ENCODE measurements at places on chromosomes 1 and 21. TPM values are rescaled to one million over a fixed set of nuclear protein-coding genes. Genes with fewer than 3 reads are reported as not detected.
A peak's percentile ranks its signal among the peaks of the same experiment; 100 is the strongest.

DNA sequence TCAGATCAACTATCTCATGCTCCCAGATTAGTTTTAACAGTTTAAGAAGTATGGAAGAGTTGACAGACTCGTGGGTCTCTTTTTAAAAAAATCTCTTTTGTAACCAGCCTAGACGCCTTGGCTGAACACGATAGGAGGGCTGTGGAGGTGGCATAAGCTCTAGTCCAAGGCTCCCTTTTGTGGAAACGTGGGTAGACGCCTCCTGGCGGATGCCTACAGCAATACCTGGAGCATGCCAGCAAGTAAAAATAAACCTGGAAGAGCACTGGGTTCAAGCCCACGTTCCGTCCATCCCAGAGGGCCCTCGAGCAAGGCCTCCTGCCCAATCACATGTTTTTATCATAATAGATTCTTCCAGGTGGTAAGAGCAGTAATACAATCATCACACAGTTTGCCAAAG is 87.9 kb downstream of the RGS7 start:
- DNase-seq, result no peak

DNA sequence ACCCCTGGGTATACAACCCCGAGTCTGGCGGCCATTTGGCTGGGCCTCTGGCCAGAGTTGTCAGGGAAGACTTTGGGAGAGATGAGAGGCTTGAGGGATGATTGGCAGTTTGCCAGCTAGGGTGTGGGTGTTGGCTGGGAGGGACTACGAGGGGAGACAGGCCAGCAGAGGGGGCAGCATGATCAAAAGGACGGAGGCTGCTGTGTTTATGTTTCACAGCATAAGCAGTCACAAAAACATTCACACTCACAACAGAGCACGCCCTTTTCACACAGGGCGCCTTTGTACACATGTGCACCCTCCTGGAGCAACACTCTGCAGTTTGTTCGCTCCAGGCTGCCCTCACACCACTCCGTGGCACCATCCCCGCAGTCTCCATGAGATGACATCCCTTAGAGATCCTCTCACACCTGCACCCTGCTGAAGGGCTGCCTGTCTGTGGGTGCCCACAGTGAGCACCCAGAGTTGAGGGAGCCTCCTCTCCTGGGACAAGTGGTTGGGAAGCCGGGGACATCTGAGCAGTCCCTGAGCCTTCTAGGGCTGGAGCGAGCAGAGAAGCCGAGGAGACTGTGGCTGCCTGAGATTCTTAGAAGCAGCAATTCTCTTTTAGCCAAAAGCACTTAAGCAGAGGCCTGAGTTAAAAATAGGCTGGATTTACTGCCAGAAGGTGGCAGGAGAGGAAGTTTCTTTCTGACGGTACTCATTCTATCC is 15.4 kb downstream of the EFNA3 start:
- DNase-seq, result peak; percentile 66

The NUAK2 gene
- 0.84 TPM for polyA plus RNA-seq

- no peak for DNase-seq
Observed at GRCh38 chr1:57270927-57271698, 152.7 kb downstream of the DAB1 start.

The DCDC2B gene
- polyA plus RNA-seq, result 0.77 TPM

The EFNA4 gene
- polyA plus RNA-seq, result 6.5 TPM

The TNFRSF14 gene
- 10.9 TPM for polyA plus RNA-seq

GRCh38 chr1:69777971-69778370 is 210.2 kb downstream of the LRRC7 start:
- no peak for DNase-seq

DNA sequence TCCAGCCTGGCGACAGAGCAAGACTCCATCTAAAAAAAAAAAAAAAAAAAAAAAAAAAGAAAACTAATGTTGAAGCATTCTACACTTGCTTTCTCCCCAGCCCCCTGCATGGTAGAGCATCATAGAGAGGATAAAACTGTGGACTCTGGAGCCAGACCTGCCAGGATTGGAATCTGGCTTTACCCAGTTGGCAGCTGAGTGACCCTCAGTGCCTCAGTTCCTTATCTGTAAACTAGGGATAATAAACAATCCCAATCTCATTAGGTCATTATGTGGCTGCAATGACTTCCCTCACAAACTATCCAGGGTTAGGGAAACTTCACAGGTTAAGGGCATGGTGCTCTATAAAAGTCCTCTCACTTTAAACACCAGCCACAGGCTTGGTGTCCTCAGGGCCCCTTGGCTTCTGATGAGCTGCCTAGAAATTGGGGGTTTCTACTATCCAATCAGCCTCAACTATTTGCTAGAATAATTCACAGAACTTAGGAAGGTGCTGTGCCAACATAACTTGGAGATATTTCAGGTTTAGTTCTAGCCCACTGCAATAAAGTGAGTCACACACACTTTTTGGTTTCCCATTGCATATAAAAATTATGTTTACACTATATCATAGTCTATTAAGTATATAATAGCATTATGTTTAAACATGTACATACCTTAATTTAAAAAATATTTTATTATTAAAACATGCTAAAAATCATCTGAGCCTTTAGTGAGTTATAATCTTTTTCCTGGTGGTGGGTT is 180.5 kb upstream of the B3GALT2 start:
- DNase-seq, result no peak

The PCP4L1 gene
- 0.65 TPM for polyA plus RNA-seq

DNA sequence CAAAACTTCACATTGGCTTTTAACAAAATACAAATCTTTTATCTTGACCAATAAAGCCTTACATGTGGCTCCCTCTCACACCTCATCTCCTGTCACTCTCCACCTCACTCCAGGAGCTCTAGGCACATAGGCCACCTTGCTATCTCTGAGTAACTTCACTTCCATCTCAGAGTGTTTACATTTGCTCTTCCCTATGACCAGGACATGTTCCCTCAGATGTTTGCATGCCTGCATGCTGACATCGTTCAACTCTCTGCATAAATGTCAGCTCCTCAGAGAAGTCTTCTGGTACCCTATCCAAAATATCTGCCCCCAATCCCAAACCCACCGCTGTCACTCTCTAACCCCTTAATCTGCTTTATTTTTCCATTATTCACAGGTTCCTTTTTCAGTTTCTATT is 110.9 kb downstream of the TOMM20 start:
- DNase-seq, result no peak

GRCh38 chr1:50183378-50184133 is 74.8 kb downstream of the ELAVL4 start:
- DNase-seq, result no peak

The KISS1 gene
- polyA plus RNA-seq, result 0.57 TPM

- DNase-seq, result no peak
Observed at GRCh38 chr1:17531682-17532487, 7.6 kb upstream of the ARHGEF10L start.

GRCh38 chr21:42135386-42136052 is 64.4 kb downstream of the UMODL1 start:
- no peak for DNase-seq

GRCh38 chr1:245888809-245889208 is 618.3 kb downstream of the SMYD3 start:
- no peak for DNase-seq

DNA sequence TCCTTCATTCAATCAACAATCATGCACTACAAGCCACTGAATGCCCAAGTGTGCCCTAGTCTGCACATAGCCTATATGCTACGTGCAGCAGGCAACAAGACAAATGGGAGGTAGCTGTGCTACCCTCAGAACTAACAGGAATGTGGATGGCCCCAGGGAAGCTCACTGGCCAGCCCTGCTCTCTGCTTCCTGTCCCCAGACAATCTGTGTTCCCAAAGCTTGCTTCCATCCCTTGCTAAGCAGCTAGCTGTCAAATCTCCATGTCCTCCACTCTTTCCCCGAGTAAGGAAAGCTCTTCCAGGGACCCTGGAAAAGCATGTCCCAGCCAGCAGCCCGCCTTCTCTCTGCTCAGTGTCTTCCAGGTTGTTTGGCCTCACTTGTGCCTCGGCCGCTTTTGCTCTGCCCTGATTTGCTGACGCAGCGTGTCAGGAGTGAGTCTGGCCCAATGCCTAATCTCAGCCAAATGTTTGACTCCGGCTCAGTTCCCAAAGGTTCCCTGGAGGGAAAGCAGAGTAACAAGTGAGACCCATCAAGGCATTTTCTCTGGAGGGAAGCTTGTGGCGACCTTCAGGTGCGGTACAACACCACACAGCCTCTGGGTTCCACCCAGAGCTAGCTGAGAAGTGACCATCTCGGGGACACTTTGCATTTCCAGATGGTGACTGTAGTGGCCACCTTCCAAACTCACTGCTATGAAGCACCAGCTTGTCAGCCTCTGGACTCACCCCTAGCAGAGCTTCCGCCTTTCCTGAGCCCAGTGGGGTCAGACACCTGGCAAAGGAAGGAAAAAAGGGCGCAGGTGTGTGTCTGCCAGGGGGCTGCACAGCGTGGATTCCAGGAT is 243.4 kb downstream of the RHOU start:
- DNase-seq, result peak; percentile 66

The NTRK1 gene
- 0.41 TPM for polyA plus RNA-seq

- peak; percentile 73 for DNase-seq
Observed at GRCh38 chr1:16960560-16961296, 19.7 kb downstream of the MFAP2 start.

The SMCP gene
- not detected for polyA plus RNA-seq

The CD5L gene
- not detected for polyA plus RNA-seq

DNA sequence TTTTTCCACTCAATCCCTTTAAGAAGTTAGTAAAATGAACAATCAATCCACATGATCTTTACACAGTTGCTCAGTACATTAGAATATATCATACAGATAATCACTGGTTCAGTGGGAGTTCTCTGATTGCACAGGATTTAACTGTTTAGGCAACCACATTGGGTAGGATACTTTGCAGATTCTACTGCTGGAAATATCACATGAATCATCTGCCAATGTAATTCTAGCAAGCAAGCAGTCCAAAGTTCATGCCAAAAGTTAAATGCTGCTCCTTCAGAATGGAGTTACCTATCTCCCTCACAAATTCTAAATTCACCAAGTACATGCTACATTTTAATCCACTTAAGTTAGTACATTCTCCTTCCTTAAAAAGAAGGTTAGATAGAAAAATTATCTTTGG is 52.4 kb downstream of the NEGR1 start:
- DNase-seq, result no peak

The CD1E gene
- not detected for polyA plus RNA-seq

GRCh38 chr1:51629918-51630317 is 13.0 kb downstream of the OSBPL9 start:
- no peak for DNase-seq

GRCh38 chr1:109011335-109011734 is 30.6 kb downstream of the WDR47 start:
- no peak for DNase-seq

The TAF13 gene
- polyA plus RNA-seq, result 40.9 TPM

DNA sequence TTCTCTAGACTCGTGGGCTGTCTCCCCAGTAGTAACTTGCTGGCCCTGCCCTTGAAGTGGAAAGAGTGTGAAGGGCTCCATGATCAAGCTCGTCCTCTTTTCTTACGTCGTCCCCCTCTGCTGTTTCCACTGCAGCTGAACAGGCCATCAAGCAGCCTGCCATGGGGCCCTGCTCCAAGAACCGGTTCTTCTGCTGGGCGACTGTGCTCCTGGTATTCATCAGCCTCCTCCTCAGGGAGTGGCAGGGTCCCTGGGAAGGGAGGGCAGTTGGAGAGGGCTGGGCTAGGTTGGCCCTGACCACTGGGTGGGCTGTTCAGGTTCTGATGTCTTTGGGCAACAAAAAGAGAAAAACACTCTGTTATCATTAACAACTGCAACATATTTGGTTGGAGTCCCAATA is 151.5 kb downstream of the FCRL5 start:
- no peak for DNase-seq

DNA sequence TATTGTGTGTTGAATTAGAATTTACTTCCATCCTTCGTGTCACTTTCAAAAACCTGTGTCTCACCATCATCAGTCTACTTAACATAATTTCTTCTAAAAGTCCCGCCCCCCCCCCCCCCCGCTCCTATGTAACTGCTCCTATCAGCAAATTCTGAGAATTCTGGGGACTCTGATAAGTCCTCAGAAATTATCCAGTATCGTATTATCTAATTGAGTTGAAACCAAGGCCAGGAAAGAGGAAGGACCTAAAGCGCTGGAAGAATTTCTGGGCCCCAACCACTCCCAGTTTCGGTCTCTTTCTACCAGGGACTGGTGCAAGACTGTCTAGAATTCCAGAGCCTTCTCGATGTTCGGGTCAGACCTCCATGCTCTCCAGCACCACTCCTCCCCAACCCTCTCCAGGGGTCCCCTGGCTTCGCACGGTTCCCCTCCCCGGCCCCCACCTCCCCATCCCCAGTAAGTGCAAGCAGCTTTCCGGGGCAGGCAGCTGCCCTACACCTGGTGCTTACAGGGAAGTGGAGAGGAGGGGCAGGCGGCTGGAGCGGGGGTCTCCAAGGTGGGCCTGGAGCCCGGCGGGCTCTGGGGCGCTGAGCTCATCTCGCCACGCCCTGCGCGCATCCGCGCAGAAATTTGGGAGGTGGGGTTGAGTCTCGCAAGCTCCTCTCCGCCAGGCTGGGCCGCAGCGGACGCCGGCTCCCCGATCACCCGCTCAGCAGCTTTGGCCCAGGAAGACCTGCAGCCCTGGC is 16.0 kb upstream of the ZNF496 start:
- DNase-seq, result peak; percentile 32

- no peak for DNase-seq
Observed at GRCh38 chr1:214349781-214350180, 68.8 kb downstream of the SMYD2 start.

DNA sequence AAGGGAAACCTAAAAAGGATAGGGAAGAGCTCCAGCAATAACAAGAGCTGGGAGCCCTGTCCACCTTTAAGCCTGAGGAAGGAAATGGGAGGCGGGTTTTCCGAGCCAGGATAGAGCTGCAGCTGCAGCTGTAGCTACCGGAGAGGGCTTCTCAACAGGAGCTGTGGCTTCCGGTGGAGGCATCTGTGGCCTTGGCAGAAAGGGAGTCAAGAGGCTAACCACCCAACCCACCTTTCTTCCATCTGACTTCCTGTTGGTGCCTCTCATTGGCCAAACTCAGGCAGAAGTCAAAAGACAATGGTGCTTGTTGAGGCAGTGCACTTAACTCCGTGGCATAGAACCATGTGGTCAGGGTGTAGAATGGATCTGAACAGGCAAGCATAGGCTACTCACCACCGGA is 313.1 kb upstream of the DAB1 start:
- no peak for DNase-seq

DNA sequence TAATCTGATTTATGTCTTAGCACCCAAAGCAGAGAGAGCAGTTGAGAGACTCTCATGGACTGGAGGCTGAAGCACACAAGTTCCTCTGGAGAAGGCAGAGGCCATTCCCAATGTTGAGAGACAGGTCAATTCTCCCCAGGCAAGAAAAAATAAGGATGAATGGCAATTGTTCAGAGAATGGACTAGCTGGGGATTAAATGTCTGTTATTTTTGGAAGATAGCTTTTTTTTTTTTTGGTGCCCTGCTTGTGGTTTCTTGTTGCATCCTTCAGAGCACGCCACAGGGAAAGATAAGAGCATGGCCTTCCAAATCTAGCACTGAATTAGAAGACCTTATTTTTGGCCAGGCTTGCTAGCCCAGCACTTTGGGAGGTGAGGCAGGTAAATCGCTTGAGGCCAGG is 65.6 kb upstream of the ERRFI1 start:
- DNase-seq, result no peak
